CD4-positive, alpha-beta memory T cell (primary cell): ENCODE measurements at places on chromosomes 6 and 20. TPM values are rescaled to one million over a fixed set of nuclear protein-coding genes. Genes with fewer than 3 reads are reported as not detected.

Gene XKR7
- total RNA-seq, result not detected

Gene AVP
- total RNA-seq, result not detected

DNA sequence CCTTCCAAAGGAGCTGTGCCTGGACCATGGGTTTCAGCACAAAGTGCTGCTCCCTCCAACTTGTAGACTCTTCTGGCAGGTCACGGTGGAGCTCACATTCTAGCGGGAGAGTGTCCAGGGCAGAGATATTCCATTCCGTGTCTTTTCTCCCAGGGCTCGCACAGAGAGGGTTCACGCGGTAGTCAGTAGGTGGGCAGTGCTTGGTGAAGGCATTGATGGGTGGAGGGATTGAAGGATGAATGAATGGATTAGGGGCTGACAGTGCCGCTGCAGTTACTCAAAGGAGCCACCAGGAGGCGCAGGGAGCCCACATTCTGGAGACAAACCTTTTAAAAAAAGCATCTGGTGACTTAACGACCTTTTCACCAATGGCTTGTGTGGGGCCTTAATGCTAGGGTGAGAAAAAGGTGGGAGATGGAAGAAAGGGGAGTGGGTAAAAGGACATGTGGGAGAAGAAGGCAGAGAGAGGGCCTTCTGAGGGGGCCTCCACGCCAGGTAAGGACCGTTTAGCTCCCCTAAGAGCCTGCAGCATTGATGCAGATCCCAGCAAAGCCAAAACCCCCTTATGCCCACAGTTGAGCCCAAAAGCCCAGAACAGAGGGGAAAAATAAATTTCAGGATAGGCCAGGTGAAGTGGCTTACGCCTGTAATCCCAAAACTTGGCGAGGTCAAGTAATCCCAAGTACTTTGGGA is 17.5 kb upstream of the FAM110A start:
- no peaks in the 10 kb centered on the region for H3K4me1 ChIP-seq
- no peaks in the 10 kb centered on the region for H3K27me3 ChIP-seq
- DNase-seq, result peak; percentile 64
- H3K4me3 ChIP-seq, result no peak overlapping the region

DNA sequence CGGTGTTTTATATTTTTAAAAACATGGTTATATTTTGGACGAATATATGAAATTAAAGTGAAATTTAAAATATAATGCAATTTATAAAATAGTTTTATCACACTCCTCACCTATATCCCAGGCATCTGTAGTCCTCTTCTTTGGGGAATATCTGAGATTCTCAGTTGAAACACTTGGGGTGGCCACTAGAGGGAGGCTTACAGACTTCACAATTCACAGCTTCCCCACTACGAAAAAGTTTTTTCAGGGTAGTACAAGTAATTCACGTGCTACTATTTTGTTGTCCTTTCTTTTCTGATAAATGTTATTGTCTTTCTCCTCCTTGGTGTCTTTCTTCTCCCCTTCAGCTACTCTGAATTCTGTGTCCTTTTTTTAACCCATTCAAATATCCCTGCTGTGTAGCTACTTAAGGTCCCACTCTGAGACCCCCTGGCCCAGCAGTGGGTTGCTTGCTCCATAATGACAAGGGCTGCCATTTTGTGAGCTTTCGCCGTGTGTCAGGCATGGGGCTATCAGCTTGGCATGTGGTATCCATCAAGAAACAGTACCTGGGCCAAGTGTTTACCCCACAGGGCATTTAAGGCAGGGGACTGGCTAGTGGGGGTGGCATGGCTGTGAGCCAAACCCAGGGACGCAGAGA is 43.6 kb upstream of the PHACTR3 start:
- H3K36me3 ChIP-seq, result no peaks in the 10 kb centered on the region

Gene C6orf132
- not detected for total RNA-seq

Gene PLAGL1
- total RNA-seq, result 4.7 TPM

- no peak overlapping the region for H3K4me3 ChIP-seq
- no peak overlapping the region for H3K27ac ChIP-seq
- H3K4me1 ChIP-seq, result peaks cover 21% of the 10 kb centered on the region
- DNase-seq, result no peak
- H3K36me3 ChIP-seq, result peaks cover 31% of the 10 kb centered on the region
Observed at GRCh38 chr20:38751360-38751976, 3.2 kb downstream of the ACTR5 start.

Gene DCDC2
- 0.44 TPM for total RNA-seq

DNA sequence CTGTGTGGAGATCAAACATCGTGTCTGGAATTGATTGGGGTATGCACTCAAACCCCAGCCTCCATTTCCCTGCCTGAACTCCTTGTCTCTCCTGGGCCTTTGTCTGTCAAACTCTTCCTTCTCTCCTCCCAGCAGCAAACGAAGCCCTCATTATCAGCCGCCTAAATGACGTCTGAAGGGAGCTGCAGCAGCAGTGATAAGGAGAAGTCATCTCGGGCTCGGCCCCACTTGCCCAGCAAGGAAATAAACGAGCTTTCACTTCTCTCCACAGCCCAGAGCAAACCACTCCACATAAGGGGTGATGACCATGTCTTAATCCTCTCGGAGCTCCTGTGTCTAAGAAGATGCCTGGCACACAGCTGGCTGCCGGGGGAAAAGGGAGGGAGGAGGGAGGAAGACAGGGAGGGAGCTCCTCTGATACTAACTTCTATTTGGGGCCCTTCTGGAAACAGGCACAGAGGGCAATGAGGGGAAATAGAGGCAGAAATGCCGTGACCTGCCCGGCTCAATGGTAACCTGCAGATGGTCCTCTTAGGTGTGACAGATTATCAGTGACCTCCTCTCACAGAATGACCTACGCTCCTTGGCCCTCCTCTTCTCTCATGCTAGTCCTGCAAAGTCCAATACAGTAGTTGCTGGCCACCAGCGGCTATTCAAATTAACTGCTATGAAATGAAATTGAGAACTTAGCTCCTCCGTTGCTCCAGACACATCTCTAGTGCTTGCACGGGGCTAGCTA is 100.4 kb downstream of the PXDC1 start:
- no peak overlapping the region for H3K27ac ChIP-seq
- no peak overlapping the region for H3K4me3 ChIP-seq
- no peaks in the 10 kb centered on the region for H3K36me3 ChIP-seq

- H3K27me3 ChIP-seq, result no peaks in the 10 kb centered on the region
- DNase-seq, result no peak
- H3K4me3 ChIP-seq, result no peak overlapping the region
- H3K36me3 ChIP-seq, result no peaks in the 10 kb centered on the region
- no peak overlapping the region for H3K27ac ChIP-seq
Observed at GRCh38 chr6:168100011-168100802, 21.2 kb upstream of the FRMD1 start.

GRCh38 chr20:23379772-23380171 is 17.8 kb downstream of the GZF1 start:
- H3K27ac ChIP-seq, result no peak overlapping the region
- no peak overlapping the region for H3K4me3 ChIP-seq
- no peaks in the 10 kb centered on the region for H3K4me1 ChIP-seq
- H3K36me3 ChIP-seq, result peaks cover 34% of the 10 kb centered on the region

GRCh38 chr6:22008248-22008836 is 288.5 kb downstream of the PRL start:
- no peak overlapping the region for H3K27ac ChIP-seq
- H3K27me3 ChIP-seq, result no peaks in the 10 kb centered on the region
- no peak for DNase-seq
- no peaks in the 10 kb centered on the region for H3K36me3 ChIP-seq
- no peak overlapping the region for H3K4me3 ChIP-seq

Gene OR2H2
- not detected for total RNA-seq

DNA sequence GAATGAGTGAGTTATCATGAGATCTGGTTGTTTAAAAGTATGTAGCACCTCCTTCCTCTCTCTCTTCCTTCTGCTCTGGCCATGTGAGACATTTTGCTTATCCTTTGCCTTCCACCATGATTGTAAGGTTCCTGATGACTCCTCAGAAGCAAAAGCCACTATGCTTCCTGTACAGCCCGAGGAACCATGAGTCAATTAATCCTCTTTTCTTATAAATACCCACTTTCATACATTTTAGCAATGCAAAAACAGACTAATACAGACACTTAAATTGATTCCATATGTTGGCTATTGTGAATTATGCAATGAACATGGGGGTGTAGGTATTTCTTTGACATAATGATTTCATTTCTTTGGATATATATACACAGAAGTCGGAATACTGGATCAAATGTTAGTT is 792.8 kb upstream of the EYS start:
- no peaks in the 10 kb centered on the region for H3K27me3 ChIP-seq
- no peak for DNase-seq
- no peak overlapping the region for H3K27ac ChIP-seq
- no peak overlapping the region for H3K4me3 ChIP-seq

GRCh38 chr20:18529041-18529440 is 21.3 kb downstream of the SEC23B start:
- no peak overlapping the region for H3K4me3 ChIP-seq
- no peak for DNase-seq
- no peak overlapping the region for H3K27ac ChIP-seq
- peaks cover 78% of the 10 kb centered on the region for H3K36me3 ChIP-seq
- no peaks in the 10 kb centered on the region for H3K27me3 ChIP-seq

DNA sequence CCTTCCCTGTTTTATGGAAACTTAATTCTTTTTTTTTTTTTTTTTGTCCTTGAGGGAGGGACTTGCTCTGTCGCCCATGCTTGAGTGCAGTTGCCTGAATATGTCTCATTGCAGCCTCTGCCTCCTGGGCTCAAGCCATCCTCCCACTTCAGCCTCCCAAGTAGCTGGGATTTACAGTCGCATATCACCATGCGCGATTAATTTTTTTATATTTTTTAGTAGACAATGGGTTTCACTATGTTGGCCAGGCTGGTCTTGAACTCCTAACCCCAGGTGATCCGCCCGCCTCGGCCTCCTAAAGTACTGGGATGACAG is 654 bp downstream of the TMEM14C start:
- H3K36me3 ChIP-seq, result peaks cover 4% of the 10 kb centered on the region
- peaks cover 48% of the 10 kb centered on the region for H3K4me1 ChIP-seq
- H3K27ac ChIP-seq, result peak overlapping the region; percentile 62
- no peak for DNase-seq

GRCh38 chr6:164124473-164124872 is 710.0 kb downstream of the QKI start:
- no peak overlapping the region for H3K27ac ChIP-seq
- no peaks in the 10 kb centered on the region for H3K27me3 ChIP-seq
- no peaks in the 10 kb centered on the region for H3K4me1 ChIP-seq
- no peak for DNase-seq
- H3K4me3 ChIP-seq, result no peak overlapping the region
- H3K36me3 ChIP-seq, result no peaks in the 10 kb centered on the region

Gene FOXQ1
- total RNA-seq, result not detected

Gene CGA
- total RNA-seq, result not detected

Gene LRRN4
- not detected for total RNA-seq

DNA sequence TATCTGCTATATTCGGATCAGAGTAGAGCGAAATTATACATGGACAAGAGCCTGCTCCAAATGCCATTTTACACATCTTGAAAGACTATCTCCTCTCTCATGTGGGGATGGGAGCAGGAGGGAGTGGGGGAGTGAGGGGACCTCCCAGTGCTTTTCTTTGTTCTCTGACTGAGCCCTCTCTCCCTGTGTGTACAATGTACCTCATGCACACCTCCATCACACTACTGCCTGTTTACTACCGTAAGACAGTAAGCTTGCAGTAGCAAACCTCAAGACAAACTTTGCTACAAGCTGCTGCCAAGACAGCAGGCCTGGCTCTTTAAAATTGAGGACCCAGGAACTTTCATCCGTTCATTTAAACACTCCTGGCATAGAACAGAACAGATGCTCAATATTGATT is 7.2 kb downstream of the NHSL1 start:
- no peak for DNase-seq
- H3K36me3 ChIP-seq, result no peaks in the 10 kb centered on the region
- no peaks in the 10 kb centered on the region for H3K4me1 ChIP-seq
- H3K27ac ChIP-seq, result no peak overlapping the region

Gene CCN5
- not detected for total RNA-seq

Gene APCDD1L
- total RNA-seq, result not detected

Gene HLA-DPA1
- total RNA-seq, result 17.0 TPM

GRCh38 chr6:27650620-27651370 is 177.9 kb upstream of the ZNF184 start:
- no peak for DNase-seq
- H3K36me3 ChIP-seq, result no peaks in the 10 kb centered on the region
- H3K27ac ChIP-seq, result no peak overlapping the region

DNA sequence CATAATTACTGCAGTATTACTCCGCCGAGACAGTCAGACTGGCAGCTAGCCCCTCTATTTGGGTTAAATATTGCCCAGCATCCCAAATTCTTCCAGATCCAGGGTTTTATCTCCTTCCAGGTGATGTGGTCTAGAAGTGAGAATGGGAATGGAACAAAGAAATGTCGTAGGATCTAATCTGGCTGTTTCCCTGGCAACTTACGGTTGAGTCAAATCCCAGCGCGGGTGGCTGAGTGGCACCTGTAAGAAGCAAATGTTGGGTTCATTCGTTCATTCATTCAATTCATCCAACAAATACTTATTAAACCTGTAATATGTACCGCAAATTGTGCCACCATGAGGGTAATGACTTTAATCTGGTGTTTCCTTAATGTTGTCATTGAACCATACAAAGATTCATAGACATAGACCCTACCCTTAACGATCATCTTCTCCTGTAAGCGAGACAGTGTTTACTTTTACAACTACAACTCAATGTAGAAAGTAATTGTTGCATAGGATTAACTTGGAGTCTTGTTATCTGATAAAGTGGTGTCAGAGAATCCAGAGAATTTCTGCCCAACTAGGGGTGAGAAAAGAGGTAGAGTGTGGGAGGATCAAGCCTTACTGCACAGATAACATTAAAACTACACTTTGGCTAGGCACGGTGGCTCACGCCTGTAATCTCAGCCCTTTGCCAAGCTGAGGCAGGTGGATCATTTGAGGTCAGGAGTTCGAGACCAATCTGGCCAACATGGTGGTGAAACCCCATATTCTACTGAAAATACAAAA is 91.3 kb upstream of the ADGRF1 start:
- no peaks in the 10 kb centered on the region for H3K36me3 ChIP-seq
- H3K27ac ChIP-seq, result no peak overlapping the region
- H3K4me1 ChIP-seq, result no peaks in the 10 kb centered on the region
- DNase-seq, result no peak

- H3K27ac ChIP-seq, result no peak overlapping the region
- no peak overlapping the region for H3K4me3 ChIP-seq
- peaks cover 5% of the 10 kb centered on the region for H3K4me1 ChIP-seq
- no peak for DNase-seq
- no peaks in the 10 kb centered on the region for H3K36me3 ChIP-seq
Observed at GRCh38 chr20:58078741-58079522, 149.5 kb downstream of the ANKRD60 start.

Gene ENPP5
- total RNA-seq, result 0.89 TPM

Gene ESR1
- total RNA-seq, result 3.6 TPM

Gene TREML4
- total RNA-seq, result not detected

GRCh38 chr20:39871013-39871412 is 818.0 kb downstream of the MAFB start:
- H3K4me1 ChIP-seq, result no peaks in the 10 kb centered on the region
- no peaks in the 10 kb centered on the region for H3K27me3 ChIP-seq
- H3K27ac ChIP-seq, result no peak overlapping the region
- no peak for DNase-seq

DNA sequence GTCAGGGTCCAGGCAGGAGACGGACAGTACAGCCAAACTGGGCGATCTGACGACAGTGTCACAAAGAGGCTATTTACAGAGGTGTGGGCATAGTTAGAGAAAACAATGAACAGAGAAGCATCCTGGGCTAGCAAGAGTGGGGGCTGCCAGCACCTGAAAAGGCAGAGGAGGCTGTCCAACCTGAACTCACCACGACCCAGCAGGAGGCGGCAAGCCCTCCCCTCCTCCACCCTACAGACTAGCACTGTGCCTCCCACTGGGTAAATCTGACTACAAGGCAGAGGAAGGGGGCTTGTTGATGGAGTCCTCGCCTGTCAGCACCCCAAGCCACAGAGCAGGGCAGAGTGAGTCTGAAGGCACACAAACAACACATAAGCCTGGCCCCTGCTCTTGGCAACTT is 52.8 kb upstream of the CDYL start:
- no peaks in the 10 kb centered on the region for H3K4me1 ChIP-seq
- no peak for DNase-seq
- H3K36me3 ChIP-seq, result no peaks in the 10 kb centered on the region
- H3K27me3 ChIP-seq, result no peaks in the 10 kb centered on the region

Gene SSR1
- 150 TPM for total RNA-seq
